ENCODE measurements at places on chromosomes 6 and 20.

DNA sequence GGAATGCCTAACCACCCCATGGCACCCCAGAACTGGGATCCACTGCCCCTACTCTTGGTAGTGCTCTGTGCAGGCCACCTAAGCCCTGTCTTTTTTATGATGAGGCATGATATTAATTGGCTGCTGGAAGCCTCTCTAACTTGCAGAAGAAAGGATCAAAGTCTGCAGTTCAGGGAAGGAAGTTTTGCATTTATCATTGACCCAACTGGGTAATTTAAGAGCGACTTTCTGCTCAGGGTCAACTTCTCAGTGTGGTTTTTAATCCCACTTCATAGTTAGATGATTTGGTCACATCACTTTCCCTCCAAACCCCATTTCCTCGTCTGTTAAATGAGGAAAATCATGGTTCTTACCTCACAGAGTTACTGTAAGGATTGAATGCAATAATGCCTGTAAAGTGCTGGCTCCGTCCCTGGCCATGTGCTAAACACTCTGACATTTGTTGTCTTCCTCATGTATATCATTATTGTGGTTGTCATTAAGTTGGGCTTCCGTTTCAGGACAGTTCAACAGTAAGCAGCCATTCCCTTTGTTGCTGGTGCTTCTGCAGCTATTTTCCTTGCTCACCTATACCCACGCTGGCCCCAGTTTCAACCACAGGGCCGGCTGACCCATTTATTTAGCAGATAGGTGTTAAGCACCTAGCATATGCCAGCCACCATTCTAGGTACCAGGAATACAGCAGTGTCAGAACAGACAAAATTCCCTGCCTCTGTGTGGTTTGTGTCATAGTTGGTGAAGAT lies 14.2 kb downstream of the E2F3 start:
- DNase-seq: no peak

GRCh38 chr6:119147101-119148053 lies 68.9 kb upstream of the FAM184A start:
- DNase-seq: peak; percentile 54

GRCh38 chr6:74249658-74250057 lies 553.7 kb downstream of the CD109 start:
- no peak for DNase-seq

GRCh38 chr6:45707176-45707575 lies 308.5 kb downstream of the CLIC5 start:
- DNase-seq: no peak

DNA sequence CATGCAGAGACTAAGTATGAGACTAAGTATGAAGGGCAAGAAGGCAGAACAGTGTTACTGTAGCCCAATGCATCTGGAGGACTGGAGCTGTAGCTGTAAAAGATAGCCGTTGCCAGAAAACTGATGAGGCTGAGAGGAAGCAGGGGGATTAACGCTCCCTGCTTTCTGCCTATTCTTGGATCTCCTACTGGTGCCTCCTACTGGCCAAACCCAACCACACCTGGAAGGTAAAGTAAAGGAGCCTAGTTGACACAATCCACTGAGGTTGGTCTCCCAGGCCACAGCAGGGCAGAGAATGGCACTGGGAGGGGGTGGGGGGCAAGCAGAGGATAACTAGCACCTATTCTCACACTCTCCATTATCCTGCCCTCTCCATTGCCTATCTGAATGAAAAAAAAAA lies 105.0 kb upstream of the MRPS10 start:
- no peak for DNase-seq

GRCh38 chr6:94376876-94377275 lies 957.5 kb upstream of the EPHA7 start:
- no peak for DNase-seq

- no peak for DNase-seq
Observed at GRCh38 chr6:41779336-41779735, 364 bp downstream of the FRS3 start.

- peak; percentile 71 for DNase-seq
Observed at GRCh38 chr6:158703111-158703836, 53.4 kb downstream of the SYTL3 start.

DNA sequence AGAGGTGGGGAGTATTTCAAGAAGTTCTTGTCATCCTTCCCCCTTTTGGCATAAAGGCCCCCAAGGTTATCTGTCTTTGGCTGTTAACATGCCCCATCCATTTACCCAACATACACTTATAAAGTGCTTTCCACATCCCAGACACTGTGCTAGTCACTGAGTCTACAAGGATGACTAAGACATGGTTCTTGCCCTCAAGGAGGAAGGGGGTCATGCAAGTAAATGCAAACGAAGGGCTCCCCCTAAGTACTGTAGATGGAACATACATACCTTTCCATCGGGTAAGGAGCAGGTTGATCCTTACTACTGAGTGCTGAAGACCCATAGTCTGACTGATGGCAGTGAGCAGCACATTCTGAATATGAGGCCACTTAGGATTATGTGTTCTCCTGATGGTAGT lies 38.3 kb downstream of the HECA start:
- DNase-seq: no peak

DNA sequence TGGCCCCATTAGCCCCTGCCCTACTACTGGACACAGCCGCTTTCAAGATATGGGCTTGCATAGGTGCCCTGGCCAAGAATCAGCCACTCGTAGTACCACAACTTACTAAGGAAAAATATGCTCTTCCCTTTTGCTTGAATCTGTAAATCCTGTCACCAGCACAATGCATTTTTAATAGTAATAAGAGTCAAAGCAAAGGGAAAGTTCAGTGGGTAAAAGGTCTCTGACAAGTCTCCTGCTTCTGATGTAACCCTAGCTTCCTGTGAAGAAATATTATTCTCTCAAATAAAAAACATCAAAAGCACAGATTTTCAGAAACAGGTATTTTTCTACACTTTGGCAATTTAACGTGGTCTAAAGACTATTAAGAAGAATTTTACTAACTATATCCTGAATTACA lies 373.8 kb downstream of the GJA1 start:
- DNase-seq: no peak

- DNase-seq: no peak
Observed at GRCh38 chr6:3380344-3381232, 76.3 kb downstream of the SLC22A23 start.

DNA sequence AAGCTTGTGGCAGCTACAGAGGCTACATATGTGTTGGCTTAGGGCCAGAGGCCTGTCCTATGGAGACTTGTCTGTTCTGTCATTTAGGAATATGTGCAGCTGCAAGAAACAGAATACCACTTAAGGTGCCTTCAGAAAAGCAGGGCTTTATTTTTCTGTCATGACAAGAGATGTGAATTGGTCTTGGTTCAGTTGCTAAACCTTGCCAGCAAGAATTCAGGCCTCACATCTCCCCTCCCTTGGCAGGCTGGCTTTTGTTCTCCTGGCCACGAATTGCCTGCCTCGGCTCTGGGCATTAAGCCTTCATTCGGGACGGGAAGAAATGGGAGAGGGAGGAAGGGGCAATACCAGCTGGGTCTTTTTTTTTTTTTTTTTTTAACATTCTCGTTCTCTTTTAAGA lies 82.4 kb upstream of the TGM3 start:
- no peak for DNase-seq

- DNase-seq: no peak
Observed at GRCh38 chr6:20769631-20770030, 235.4 kb downstream of the CDKAL1 start.

DNA sequence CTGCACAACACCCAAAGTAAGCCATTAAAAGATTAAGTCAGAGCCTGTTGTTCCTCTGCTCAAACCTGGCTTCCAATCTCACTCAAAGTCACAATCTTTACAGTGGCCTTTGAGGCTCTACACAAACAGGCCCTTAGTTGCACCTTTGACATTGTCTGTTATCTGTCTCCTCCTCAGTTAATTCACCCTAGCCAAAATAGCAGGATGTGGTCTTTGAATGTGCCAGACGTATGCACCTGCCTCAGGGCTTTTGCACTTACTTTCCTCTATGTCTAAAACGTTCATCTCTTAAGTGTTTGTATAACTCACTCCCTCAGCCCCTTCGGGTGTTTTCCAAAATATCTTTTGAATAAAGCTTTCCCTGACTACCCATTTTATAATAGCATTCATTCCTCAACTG lies 107.7 kb downstream of the EYA4 start:
- DNase-seq: no peak

DNA sequence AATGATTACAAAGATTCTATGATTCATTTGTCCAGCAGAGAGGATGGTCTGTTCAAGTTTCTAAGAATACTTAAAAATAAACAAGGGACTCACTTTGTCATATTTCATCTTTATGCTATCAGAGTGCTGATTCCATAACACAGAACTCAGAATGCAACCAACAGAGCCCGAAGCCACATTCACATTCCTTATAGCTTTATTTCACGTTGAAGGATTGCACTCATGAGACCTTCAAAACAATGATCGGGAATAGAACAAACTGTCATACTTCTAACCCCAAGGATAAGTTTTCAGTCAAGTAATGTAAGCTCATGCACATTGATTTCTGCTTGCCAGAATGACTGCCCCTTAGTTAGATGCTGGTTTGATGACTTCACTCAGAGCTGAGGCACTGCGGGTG lies 25.2 kb downstream of the FNDC1 start:
- DNase-seq: no peak

DNA sequence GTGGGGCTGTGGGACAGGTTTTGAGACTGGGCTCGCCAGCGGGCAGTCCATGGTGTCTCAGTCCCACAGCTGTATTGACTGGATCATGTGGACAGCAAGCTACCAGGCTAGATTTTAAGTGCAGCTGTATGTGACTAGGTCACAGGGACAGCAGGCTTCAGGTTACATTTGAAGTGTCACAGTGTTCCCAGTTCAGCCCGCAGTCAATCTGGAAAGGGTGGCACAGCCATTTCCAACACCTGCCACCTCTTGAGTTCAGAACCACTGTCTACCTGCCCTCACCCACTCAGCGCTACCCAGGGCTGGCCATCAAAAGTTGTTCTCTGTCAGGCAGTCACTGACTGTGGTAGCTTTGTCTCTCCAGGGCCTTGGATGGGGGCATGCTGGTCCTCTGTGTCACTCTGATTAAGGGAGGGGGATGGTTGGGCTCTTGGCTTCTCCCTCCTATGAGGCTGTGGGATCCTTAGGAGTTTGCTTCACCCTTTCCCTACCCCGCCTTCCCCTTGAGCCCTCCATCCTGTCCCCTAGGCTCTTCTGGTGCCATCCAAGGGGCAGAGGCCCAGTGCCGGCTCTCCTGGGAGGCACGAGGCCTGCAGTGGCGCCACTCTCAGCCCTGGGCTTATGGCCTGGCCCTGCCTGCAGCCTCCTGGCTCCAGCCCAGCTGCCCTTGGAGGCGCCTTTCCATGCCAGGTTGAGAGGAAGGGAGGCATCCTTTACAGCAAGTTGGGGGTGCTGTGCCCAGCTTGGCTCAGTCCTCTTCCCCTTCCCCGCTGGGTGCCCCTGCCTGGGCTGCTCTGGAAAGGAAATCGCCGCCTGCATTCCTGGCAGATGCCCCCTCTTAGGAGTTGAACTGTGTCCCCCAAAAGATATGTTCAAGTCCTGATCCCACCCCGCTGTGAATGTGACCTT lies 44.9 kb downstream of the PNLDC1 start:
- DNase-seq: no peak

DNA sequence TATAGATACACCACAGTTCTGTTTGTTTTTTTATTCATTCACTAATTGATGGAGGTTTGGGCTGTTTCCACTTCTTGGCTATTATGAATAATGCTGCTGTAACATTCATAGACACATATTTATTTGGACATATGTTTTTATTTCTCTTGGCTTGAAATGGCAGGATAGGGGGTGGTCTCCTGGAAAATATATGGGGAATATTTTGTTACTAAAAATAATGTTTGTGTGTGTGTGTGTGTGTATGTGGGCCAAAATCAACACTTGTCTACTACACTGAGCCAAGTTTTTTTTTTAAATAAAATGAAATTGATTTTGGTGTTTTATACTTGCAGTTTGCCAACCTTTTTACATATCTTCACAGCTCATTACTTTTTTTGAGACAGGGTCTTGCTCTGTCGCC lies 264.4 kb upstream of the SULF2 start:
- no peak for DNase-seq

DNA sequence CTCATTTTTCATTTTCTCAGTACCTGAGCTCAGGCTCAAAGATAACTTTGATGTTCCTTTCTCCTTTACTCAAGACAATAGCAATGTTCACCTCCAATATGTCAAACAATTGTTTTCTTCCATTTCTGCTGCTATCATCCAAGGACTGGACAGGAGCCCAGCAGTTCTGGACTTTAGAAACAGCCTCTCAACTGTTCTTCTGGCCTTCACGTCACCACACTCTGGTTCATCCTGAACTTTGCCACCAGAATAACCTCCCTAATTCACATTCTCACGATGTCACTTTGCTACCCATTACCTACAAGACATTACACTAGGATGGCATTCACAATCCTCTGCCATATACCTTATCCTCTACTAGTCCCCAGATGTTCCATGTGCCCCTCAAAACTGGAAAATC lies 60.6 kb upstream of the PLEKHG1 start:
- DNase-seq: no peak

DNA sequence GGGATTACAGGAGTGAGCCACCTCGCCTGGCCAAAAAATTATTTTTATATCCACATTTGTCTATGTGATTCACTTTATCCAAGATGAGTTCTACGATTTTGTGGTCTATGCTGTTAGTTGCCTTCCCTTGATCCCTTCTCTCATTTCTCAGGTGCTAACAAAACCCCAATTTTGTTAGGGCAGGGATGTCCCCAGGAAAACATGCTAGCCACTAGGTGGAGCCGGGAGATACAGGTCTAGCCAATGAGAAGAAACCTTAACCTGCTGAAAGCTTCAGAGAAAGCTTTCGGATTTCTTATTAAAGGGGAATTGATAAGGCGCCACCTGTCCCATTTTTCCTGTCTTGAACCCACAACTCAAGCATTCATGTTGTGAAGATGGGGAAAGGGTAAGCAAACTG lies 167.4 kb upstream of the OLIG3 start:
- peak; percentile 22 for DNase-seq

DNA sequence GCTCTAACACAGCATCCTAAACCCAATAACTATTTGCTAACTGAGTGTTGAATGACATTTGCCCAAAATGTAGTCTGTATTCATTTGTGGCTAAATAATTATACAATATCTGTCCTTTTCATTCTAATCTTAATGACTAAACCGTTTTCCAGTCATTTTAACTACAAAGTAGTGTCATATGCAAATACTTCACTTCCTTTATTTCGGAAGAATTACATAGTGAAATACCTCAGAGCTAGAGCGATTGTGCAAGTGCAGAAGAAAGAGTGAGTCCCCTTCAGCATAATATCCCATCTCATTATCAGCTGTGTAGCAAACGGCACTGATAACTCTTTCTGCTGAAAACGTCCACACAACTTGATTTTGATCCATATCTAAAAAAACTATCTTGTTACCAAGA lies 66.2 kb downstream of the ROS1 start:
- no peak for DNase-seq

- peak; percentile 27 for DNase-seq
Observed at GRCh38 chr20:37407019-37407566, 61.2 kb downstream of the SRC start.

- peak; percentile 94 for DNase-seq
Observed at GRCh38 chr20:32652739-32653526, 20.8 kb downstream of the C20orf203 start.

- no peak for DNase-seq
Observed at GRCh38 chr6:149046164-149046821, 271.2 kb upstream of the TAB2 start.

GRCh38 chr6:31216208-31216898 lies 45.9 kb upstream of the POU5F1 start:
- no peak for DNase-seq
